Fibroblast of skin of abdomen (primary cell): ENCODE measurements at places on chromosomes 3 and 15.
A peak's percentile ranks its signal among the peaks of the same experiment; 100 is the strongest.

DNA sequence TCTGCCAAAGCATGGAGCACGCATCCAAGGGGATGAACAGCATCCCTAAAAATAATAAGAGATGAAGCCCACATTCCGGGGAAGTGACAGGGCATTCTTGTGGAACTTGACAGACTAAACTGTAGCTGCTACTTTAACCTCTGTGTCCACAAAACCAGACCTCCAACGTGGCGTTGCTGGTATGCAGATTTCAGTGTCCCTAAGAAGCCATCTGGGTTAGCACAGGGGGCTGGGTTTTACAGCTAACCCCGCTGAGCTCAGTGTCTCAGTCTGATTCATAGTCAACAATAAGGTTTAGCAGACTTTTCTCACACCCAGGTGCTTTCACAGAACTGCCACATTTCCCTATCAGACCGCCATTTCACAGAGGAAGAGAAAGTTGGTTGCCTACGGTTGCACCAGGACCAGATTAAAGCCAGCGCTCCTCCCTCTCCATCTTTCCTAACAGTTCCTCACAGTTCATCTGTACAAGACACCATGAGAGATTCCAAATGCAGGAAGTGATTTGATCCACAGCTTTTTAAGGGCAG lies 61.6 kb upstream of the CTDSPL start:
- DNase-seq: peak; percentile 76

GRCh38 chr15:35698966-35699575 lies 153.1 kb upstream of the DPH6 start:
- no peak for DNase-seq

DNA sequence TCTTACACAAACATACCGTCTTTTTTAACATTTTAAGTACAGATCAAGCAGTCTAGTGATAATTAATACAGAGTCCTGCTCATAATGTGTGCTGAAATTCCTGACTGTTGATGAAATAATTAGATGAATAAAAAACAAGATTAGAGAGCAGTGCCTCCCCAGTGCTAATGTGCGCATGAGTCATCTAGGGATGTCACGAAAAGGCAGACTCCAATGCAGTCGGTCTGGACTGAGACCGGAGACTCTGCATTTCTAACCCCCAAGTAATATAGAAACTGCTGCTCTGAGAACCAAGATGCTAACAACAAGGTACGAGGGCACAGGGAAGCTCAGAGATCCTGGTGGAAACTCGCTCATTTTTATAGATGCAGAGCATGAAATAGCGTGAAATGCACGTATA lies 61.4 kb downstream of the COL8A1 start:
- DNase-seq: peak; percentile 79

DNA sequence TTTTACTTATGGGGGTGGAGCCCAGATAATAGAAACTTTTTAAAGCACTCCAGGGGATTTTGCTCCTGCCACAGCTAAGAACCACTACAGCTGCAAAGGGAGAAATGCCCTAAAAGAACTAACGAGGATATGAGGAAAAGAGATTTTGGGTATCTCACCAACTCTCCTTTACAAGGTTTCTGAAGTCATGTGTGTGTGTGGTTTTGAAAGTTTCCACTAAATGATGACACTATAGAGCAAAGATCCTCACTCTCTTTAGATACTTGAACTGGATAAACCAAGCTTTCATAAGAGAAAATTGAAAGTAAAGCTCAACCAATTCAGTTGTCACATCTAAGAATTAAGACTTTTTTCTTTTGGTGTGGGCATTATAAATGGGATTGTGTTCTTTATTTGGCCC lies 455.3 kb upstream of the ALCAM start:
- peak; percentile 5 for DNase-seq

DNA sequence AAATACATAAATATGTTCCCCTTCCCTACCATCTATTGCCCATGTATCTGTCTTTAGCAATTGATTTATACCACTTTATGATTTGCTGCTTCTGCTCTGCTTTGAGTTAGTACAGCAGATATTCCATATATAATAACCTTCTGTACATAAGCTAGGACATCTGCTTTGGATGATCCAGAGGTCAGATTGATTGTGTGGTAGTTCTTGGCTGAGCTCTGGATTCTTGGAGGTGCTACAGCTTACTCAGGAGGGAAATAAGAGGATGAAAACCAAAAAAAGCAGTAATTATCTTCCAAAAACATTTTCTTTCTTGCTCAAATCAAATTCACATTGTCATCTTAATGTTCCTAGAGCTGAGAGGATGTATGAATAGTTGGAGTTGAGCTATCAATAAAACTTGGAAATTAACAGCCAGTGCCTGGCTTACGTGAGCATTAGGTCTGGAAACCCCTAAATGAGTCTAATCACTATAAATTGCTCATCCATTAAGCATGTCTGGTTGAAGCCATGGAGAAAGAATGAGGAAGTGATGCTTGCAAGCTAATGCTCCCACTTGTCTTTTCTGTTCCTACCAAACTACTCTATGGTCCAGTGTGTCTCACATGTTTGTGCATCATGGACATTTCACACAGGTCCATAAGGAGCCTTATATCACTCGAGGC lies 36.3 kb upstream of the TMEM42 start:
- DNase-seq: peak; percentile 75

DNA sequence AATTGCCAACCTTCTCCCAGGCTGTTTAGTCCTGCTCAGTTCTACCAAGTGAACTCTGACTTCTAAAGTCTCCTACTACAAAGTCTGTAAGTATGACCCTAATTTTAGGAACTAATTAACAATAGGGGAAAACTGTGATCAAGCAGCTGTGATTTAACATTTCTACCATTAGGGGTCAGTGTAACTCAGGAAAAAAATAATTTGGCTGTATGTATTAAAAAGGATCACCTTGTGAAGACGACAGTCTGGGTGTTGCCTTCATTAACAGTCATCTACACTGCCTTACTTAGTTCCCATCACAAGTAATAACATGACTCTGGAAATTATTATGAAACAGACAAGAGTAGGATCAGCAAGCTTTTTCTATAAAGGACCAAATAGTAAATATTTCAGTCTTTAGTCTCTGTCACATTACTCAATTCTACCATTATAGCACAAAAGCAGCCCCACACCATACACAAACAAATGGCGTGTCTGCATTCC lies 4.2 kb upstream of the NPHP3 start:
- peak; percentile 22 for DNase-seq

- no peak for DNase-seq
Measured at GRCh38 chr15:22851513-22851912, 13.0 kb downstream of the NIPA2 start.
